ENCODE measurements at places on chromosomes 12 and 14.

- no peak for DNase-seq
Observed at GRCh38 chr12:68557011-68557730, 53.5 kb upstream of the RAP1B start.

GRCh38 chr14:104367866-104368750 lies 211.5 kb upstream of the C14orf180 start:
- DNase-seq: no peak

DNA sequence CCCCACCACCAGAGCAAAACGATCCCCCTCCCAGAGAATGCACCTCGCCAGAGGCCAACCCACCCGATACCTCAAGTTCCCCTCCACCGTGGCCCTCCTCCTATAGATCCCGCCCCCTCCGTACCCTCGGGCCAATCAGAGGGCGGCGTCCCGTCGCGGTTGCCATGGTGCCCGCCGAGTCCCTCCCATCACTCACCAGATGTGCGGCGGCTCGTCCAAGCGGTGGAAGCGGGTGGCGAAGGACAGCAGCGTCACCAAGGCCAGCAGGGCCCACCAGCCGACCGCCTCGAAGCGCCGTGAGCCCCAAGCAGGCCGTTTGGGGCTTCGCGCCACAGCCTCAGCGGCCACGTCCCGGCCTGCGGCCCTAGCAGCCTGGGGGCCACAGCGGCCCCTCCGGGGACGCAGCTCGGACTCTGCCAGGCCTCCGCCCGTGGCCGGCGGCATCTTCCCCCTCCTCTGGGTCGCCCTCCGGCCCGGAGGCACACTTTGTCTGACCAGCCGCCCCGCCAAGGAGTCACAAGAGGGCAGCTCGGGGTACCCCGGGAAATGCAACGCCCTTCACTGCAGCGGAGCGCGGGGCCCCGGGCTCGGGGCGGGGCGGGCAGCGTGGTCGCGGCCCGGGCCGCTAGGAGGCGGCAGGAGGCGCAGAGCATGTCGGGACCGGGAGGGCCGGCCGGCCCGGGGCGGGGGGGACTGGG lies at the start of gene POMT2:
POMT2 (minus strand) TSS at position 646 of the 698 bp plus-strand sequence; CDS start at position 444, 202 bp downstream.
- peak; percentile 82 for DNase-seq

DNA sequence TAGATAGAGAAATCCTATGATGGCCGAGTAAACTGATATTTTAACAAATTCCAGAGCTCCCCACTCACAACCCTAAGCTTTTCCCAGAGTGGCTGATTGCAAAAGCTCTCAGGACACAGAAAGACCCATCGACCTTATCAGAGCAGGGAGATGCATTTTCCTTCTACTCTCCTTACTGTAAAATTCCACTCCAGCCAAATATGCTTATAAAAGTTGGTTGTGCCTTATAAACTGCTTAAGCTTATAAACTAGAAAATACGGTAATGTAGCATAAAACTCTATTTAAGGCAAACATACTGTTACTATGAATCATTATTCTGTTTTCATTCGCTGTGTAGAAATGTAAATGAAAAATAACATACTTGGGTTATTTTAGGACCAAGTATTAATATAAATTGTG lies 41.6 kb upstream of the TRHDE start:
- DNase-seq: no peak

- no peak for DNase-seq
Observed at GRCh38 chr12:88067301-88067700, 38.1 kb upstream of the C12orf50 start.

All from stimulated activated CD4-positive, alpha-beta T cell treated with anti-CD3 and anti-CD28 coated beads, Interleukin-1b, Interleukin-23, amount 100 ng/mL, for 1 hour (primary cell).